ENCODE measurements at places on chromosomes 6 and 20. TPM values are rescaled to one million over a fixed set of nuclear protein-coding genes. Genes with fewer than 3 reads are reported as not detected.
A peak's percentile ranks its signal among the peaks of the same experiment; 100 is the strongest.

ELOVL2 gene
- total RNA-seq = not detected

MRPS26 gene
- total RNA-seq = 37.8 TPM

DNA sequence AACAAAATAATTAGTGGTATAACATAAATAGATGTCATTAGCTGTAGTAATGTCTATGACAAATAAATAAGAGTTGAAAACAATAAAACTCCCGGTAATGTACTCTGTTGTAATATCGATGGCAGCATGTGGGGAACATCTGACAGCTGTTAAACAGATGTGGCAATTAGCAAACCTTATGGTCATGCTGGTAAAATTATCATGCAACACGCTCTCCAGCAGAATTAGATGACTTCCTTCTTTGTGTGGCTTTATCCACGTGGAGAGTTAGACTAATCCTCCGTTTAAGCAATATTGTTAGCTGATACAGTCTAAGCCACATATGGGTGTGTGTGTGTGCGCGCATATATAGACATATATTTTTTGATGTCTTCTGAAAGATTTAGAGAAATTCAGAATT lies 77.7 kb upstream of the ZFP64 start:
- H3K4me3 ChIP-seq = no peak overlapping the region
- no peak for DNase-seq
- H3K36me3 ChIP-seq = no peaks in the 10 kb centered on the region
- no peak overlapping the region for H3K27ac ChIP-seq
- H3K27me3 ChIP-seq = no peaks in the 10 kb centered on the region
- H3K4me1 ChIP-seq = no peaks in the 10 kb centered on the region

DNA sequence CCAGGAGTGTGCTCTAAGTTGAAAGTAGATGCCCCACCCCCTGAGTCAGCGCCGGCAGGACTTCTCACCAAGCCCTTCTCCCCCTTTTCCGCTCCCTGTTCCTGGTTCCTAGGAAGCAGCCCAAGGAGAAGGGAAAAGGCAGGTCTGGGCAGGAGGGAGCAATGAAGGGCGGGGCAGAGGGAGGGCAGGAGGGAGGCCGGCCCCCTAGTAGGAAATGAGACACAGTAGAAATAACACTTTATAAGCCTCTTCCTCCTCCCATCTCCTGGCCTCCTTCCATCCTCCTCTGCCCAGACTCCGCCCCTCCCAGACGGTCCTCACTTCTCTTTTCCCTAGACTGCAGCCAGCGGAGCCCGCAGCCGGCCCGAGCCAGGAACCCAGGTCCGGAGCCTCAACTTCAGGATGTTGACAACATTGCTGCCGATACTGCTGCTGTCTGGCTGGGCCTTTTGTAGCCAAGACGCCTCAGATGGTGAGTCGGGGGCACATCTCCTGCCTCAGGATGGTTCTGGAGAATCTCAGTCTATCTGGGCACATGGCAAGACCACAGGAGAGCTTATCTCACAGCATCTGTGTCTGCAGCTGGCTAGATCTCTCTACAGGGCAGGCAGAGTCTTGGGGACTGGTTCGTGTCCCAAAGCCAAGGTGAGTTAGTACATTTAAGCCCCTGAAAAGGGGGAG lies at the start of gene PROCR:
TSS of gene PROCR (plus strand) at position 320 of the 681 bp plus-strand sequence. CDS start at position 403, 83 bp downstream.
- no peaks in the 10 kb centered on the region for H3K27me3 ChIP-seq
- H3K36me3 ChIP-seq = peaks cover 9% of the 10 kb centered on the region

CALHM5 gene
- total RNA-seq = 0.76 TPM

BEND6 gene
- total RNA-seq = not detected

GRCh38 chr6:48736501-48737206 lies 625.7 kb upstream of the PTCHD4 start:
- H3K4me1 ChIP-seq = no peaks in the 10 kb centered on the region
- H3K4me3 ChIP-seq = no peak overlapping the region
- H3K36me3 ChIP-seq = no peaks in the 10 kb centered on the region
- no peak overlapping the region for H3K27ac ChIP-seq
- H3K27me3 ChIP-seq = no peaks in the 10 kb centered on the region

DNA sequence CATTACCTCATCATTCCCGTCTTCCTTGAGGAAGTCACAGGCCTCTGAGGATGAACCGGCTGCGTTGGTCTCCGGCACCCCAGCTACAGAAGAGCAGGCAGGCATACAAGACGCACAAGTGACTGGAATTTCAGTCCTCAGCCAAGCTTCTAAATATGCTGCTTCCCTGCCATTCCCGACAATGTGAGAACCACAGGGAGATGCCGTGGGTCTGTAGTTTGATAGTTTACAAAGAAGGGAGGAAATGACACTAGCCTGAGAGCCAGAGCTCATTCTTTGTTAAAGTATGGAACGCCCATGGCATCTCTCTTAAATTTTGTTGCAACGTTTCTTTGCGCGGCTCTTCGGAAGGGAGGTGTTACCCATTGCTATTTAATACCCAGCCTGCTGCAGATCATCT lies 25.7 kb downstream of the HEBP2 start:
- H3K27me3 ChIP-seq = no peaks in the 10 kb centered on the region
- DNase-seq = no peak
- no peak overlapping the region for H3K27ac ChIP-seq
- H3K4me3 ChIP-seq = no peak overlapping the region
- peaks cover 13% of the 10 kb centered on the region for H3K4me1 ChIP-seq

DNA sequence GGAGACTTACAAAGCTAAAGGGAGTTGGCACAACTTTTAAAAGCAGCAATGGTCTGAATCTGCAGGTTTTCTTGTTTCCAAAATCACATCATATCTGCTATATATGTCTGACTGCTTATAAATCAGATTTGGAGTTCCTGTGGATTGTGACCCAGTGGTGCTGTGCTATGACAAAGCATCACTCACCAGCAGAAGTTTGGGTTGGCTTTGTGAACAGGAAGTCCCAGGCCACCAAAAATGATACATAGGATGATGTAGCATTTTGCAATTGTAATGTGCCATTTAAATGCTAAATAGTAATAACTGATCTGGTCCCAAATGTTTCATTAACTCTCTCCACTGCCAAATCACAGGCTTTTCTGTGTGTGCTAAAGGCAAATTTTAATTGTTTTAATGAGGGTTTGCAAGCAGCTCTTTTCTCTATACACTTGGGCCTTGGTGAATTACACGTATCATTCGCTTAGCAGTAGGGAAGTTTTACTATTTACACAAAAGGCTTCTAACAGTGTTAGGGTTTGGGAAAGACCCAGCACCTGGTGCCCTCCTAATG lies 60.8 kb downstream of the SYNDIG1 start:
- H3K27ac ChIP-seq = no peak overlapping the region
- DNase-seq = no peak
- no peaks in the 10 kb centered on the region for H3K4me1 ChIP-seq
- no peaks in the 10 kb centered on the region for H3K27me3 ChIP-seq
- no peak overlapping the region for H3K4me3 ChIP-seq
- no peaks in the 10 kb centered on the region for H3K36me3 ChIP-seq

- no peaks in the 10 kb centered on the region for H3K27me3 ChIP-seq
- H3K36me3 ChIP-seq = no peaks in the 10 kb centered on the region
- no peak overlapping the region for H3K4me3 ChIP-seq
- H3K27ac ChIP-seq = peak overlapping the region; percentile 83
- DNase-seq = no peak
Measured at GRCh38 chr20:371755-372542, 8.6 kb upstream of the TRIB3 start.

- peak overlapping the region; percentile 80 for H3K27ac ChIP-seq
- no peak for DNase-seq
- no peaks in the 10 kb centered on the region for H3K36me3 ChIP-seq
- H3K4me3 ChIP-seq = no peak overlapping the region
- peaks cover 12% of the 10 kb centered on the region for H3K4me1 ChIP-seq
Measured at GRCh38 chr20:32035426-32035779, 16.6 kb upstream of the HCK start.

GRCh38 chr6:137309078-137309762 lies 90.0 kb upstream of the IFNGR1 start:
- peaks cover 22% of the 10 kb centered on the region for H3K4me1 ChIP-seq
- no peaks in the 10 kb centered on the region for H3K27me3 ChIP-seq
- no peak overlapping the region for H3K4me3 ChIP-seq
- no peak for DNase-seq
